Transverse colon (tissue), 4 donors: ENCODE measurements at places on chromosomes 16 and 17. TPM values are rescaled to one million over a fixed set of nuclear protein-coding genes. Genes with fewer than 3 reads are reported as not detected.

GRCh38 chr17:5919089-5919488 lies 151.1 kb upstream of the WSCD1 start:
- H3K27me3 ChIP-seq, result no peaks in the 10 kb centered on the region
- H3K27ac ChIP-seq, result no peak overlapping the region
- no peaks in the 10 kb centered on the region for H3K4me1 ChIP-seq
- H3K4me3 ChIP-seq, result no peak overlapping the region

GRCh38 chr16:26863931-26864330 lies 202.8 kb upstream of the C16orf82 start:
- no peaks in the 10 kb centered on the region for H3K27me3 ChIP-seq
- no peak for DNase-seq
- H3K27ac ChIP-seq, result no peak overlapping the region
- H3K36me3 ChIP-seq, result no peaks in the 10 kb centered on the region
- no peak overlapping the region for H3K4me3 ChIP-seq
- H3K4me1 ChIP-seq, result no peaks in the 10 kb centered on the region

GRCh38 chr16:67953641-67954375 lies 9.9 kb upstream of the LCAT start:
- no peak overlapping the region for H3K27ac ChIP-seq
- H3K36me3 ChIP-seq, result no peaks in the 10 kb centered on the region
- H3K4me3 ChIP-seq, result no peak overlapping the region
- peaks cover under 1% of the 10 kb centered on the region for H3K4me1 ChIP-seq
- DNase-seq, result no peak

The KCNJ12 gene
- 2.4 TPM for total RNA-seq
